ENCODE measurements at places on chromosomes 4 and X.

DNA sequence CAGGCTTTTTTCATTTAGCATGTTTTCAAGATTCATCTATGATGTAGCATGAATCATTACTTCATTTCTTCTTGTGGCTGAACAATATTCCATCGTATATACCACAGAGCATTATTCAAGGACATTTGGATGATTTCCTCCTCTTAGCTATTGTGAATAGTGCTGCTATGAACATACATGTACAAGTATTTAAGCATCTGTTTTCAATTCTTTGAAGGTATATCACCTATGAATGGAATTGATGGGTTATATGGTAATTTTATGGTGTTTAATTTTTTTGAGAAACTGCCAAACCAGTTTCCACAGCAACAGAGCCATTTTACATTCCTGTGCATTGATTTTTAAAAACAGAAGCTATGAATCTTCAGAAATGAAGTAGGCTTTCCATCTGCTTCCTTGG is 36.1 kb upstream of the WDR19 start:
- no peak for DNase-seq

- no peak for DNase-seq
Measured at GRCh38 chr4:3719836-3720235, 46.3 kb upstream of the ADRA2C start.

GRCh38 chr4:159158985-159159384 is 56.1 kb downstream of the RAPGEF2 start:
- no peak for DNase-seq

- no peak for DNase-seq
Measured at GRCh38 chrX:80602036-80602860, 182.0 kb downstream of the TENT5D start.

DNA sequence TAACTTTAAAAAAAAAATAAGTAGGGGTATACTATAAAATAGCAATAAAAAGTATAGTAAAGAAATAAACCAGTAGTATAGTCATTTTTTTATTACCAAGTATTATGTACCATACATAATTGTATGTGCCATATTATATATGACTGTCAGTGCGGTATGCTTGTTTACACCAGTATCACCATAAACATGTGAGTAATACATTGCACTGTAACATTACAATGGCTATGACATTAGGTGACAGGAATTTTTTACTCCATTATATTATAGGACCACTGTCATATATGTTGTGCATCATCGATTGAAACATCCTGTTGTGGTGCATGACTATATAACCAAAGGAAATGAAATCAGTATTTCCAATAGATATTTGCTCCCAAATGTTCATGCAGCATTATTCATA is 176.9 kb upstream of the ARHGAP24 start:
- no peak for DNase-seq

- no peak for DNase-seq
Measured at GRCh38 chrX:141989815-141990214, 86.1 kb downstream of the MAGEC1 start.

GRCh38 chr4:8028884-8029568 is 89.4 kb upstream of the AFAP1 start:
- DNase-seq, result no peak

- no peak for DNase-seq
Measured at GRCh38 chrX:19640693-19641374, 125.5 kb upstream of the MAP3K15 start.

DNA sequence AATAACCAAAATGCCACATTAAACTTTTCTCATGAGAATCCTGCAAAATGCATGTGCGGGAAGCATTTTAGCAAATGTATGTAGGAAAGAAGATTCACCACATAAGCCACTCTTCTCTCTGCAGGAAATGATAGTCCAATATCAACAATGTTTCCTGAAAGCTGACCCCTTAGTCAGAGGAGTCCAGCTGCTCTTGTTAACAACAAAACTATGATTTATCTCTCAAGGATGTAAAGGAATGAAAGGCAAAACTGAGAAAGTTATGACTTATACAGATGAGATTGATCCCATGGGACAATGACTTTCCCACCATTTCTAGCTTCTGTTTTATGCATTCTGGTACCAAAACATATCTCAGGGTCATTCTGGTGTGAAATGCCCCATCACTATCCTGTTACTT is 125.0 kb upstream of the EDNRA start:
- no peak for DNase-seq

GRCh38 chr4:94665500-94666404 is 92.0 kb upstream of the BMPR1B start:
- no peak for DNase-seq

DNA sequence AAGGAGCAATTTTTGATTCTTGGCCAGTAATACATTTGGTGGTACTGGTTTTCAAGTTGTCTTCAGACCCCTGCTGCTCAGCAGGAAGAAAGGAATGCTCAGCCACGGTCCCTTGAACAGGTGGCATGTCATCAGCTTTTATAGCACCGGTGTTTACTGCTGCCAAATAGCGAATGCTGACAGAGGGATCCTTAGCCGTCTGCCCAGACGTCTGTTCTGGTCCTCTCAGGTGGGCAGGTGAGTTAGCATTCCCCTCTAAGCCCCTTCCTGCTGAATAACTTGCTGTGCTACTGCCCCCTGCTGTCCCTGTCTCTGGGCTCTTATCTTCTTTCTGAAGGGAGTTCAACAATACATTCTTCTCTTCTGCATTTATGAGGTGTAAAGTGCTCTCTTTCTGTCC is 28.4 kb downstream of the BOD1L1 start:
- no peak for DNase-seq

DNA sequence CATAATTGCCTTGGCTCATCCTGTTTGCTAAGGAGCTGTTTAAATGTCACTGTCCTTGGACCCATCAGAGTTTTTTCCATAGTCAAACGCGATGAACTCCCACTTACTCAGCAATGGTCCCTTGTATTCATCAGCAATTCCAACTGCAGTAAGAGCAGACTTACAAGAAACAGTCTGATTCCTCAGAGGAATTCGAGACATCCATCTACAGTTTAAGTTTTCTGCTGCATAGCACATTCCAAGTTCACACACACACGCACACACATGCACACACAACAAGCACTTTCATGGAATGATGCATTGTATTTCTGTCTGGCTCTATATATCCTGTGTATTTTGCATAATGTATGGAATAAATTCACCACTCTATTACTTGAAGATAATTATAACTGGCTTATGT is 32.7 kb upstream of the TMEM150C start:
- DNase-seq, result no peak

DNA sequence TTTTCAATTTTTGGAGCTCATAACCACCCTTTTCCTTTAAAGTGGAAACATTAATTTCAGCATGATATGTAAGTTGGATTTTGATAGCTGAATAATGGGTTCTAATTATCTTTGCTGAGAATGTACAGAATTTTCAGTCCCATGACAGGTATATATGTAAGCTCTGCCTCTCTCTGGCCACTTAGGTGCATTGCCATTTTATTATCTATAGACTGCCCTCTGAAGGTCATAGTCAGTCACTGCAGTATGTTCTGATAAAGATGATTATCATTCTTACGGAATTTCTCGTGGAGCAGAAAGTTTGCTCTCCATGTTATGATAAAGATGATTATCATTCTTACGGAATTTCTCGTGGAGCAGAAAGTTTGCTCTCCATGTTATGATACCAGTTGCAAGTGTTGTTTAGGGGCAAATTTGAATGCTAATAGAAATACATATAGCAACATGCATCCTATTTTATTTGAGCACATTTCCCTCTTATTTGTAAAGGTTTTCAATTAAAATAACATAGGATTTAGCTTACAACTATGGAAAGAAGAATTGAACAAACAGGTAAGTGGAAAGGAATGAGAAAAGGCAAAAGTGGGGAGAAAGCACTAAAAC is 10.4 kb downstream of the AFP start:
- no peak for DNase-seq

- no peak for DNase-seq
Measured at GRCh38 chr4:15254236-15254880, 173.5 kb upstream of the C1QTNF7 start.

GRCh38 chr4:84852081-84852480 is 114.4 kb downstream of the WDFY3 start:
- DNase-seq, result no peak

DNA sequence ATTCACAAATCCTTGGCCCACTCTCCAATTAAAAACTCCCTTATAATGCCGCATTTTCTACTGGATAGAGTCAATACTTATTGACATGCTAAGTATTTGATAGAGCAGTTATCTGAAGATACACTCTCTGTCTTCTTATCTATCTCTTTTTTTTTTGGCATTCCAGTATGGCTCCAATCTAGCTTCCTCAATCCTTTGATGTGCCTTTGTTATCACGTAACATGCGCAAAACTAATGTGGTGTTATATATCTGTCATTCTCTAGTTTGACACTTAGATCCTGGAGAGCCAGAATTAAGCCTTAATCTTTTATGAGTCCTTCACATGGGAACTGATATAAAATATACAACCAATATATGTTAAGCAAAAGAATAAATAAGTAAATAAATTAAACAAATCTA is 54.7 kb downstream of the VSIG4 start:
- no peak for DNase-seq

- no peak for DNase-seq
Measured at GRCh38 chr4:149031399-149031798, 589.2 kb upstream of the NR3C2 start.

DNA sequence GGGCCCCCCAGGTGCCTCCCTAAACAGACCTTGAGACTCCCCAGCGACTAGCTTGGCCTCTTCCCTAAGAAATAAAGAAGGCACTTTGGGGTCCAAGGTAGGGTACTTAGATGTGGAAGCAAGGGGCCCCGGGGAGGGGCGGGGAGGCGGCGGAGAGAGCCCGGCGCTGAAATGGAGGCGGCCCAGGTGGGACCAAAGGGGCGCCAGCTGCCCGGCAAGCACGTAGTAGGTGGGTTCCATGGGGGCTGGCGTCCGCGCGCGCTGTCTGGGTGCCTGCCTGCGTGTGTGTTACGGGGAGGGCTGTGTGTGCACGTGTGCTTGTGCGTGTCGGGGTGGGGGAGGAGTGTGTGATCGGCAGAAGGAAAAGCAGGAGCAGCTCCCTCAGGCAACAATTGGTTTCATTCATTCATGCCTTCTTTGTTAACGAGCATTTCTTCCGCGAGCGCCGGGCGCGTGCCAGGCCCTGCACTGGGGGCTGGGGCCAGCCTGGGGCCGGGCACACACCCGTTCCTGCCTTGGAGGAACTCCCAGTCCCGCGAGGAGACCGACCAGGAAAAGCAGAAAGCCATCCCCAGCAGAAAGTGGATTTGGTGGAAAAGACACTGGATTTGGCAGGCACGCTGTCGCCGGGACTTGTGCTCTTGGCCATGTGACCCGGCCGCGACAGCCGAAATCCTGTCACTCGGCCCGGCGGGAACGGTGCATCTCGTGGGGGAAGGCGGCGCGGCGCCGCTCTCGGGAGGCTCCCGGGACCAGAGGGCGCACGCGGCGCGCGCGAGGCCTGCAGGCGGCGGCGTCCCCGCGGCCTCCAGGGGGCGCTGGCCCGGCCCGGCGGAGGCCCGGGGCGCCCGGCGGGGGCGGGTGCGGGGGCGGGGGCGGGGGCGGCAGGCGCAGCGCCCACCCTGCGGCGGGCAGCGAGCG is 3.3 kb upstream of the DUSP9 start:
- no peak for DNase-seq

GRCh38 chr4:9773471-9773870 is 8.0 kb upstream of the DRD5 start:
- DNase-seq, result no peak

- no peak for DNase-seq
Measured at GRCh38 chr4:176837169-176837895, 44.6 kb upstream of the VEGFC start.

GRCh38 chr4:133385161-133385954 is 236.3 kb downstream of the PCDH10 start:
- DNase-seq, result no peak

GRCh38 chr4:161285461-161285860 is 878.3 kb downstream of the FSTL5 start:
- DNase-seq, result no peak

- no peak for DNase-seq
Measured at GRCh38 chrX:49272421-49272820, 2.8 kb downstream of the PPP1R3F start.

DNA sequence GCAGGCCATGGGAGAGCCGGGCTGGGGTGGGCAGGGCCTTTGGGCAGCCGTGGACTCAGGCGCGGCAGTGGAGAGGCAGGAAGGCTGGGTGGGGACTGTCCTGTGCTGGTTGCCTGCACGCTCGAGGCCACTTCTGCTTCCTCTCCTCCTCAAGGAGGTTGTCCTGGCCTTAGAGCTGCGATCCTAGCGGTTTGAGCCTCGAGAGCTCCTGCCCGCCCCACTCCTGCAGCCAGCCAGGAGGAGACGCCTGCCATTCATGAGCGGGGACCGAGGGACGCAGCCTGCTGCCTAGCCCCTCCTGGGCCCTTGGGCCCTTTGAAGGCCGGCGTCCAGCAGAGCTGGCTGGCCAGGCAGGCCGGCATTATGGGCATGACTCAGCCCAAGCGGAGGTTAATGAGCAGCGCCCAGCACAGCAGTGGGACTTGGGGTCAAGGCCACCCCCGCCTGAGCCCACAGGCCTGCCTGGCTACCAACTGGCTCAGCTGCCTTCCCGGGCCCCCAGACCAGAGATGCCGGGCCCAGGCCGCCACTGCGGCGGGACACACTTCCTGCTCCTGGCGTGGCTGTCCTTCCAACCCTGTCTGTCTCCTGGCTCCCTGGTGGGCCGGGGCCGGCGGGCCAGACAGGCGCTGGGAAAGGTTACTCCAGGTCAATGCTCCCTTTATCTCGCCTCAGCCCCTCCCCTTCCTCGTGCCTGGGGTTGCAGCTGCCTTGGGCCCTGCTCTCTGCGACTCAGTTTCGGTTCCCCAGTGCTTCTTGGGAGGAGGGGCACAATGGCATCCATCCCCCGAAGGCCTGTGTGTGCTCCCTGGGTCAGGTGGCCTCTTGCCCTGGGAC is 1.8 kb downstream of the ABCD1 start:
- DNase-seq, result peak; percentile 16

DNA sequence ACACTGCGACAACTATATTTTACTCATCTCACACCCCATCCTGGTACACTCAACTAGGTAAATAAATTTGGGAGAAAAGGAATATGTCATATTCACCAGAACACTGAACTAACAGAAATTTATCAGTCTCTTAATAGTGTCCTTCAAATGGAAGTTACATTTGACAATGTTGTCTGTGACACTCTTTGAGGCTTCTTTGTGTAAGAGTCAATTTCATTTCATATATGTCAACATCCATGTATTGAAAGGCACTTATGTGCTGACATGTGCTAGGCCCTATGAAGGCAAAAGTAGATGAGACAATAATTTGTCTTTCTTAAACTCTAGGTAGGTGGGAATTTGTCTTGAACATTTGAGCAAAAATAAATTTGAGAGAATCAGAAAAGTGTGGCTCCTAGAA is 82.0 kb downstream of the TECRL start:
- no peak for DNase-seq

DNA sequence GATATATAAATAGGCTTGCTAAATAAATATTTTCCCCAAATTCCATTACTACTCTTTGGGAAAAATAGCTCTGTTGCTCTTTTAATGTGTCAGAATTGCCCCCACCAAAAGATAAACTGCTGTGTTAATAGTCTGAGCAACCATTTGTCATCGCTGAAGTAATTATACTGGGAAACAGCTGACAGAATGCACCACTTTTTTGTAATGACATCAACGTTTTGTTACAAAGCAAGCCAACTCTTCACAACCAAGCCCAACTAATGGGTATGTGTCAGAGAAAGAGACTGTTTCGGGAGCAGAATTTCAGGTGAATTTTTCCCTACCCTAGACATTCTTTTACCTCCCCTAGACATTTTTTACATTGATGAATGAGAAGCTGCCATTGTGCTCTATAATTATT is 405.0 kb upstream of the MAGEB18 start:
- no peak for DNase-seq

- no peak for DNase-seq
Measured at GRCh38 chr4:166724369-166724768, 509.9 kb downstream of the SPOCK3 start.

GRCh38 chrX:906586-906985 is 276.0 kb downstream of the SHOX start:
- no peak for DNase-seq

GRCh38 chr4:30073011-30073710 is 647.0 kb upstream of the PCDH7 start:
- DNase-seq, result no peak

All from NK-92 treated with Interleukin-12 subunit alpha and Interleukin-12 subunit beta, amount 100 ng/mL, for 24 hours (cell line).